Breast epithelium (tissue), 4 donors: ENCODE measurements at places on chromosomes 1 and 21. TPM values are rescaled to one million over a fixed set of nuclear protein-coding genes. Genes with fewer than 3 reads are reported as not detected.

Gene GPR37L1
- not detected for total RNA-seq

Gene GNG4
- total RNA-seq, result not detected

Gene LCE1A
- total RNA-seq, result not detected

Gene SLC22A15
- total RNA-seq, result 7.8 TPM

Gene GNAT2
- total RNA-seq, result not detected

Gene RGSL1
- total RNA-seq, result not detected

Gene AKNAD1
- total RNA-seq, result 2.9 TPM

Gene LRRN2
- 0.32 TPM for total RNA-seq

Gene BACE2
- 67.5 TPM for total RNA-seq
